ENCODE measurements at places on chromosomes 11 and 22. TPM values are rescaled to one million over a fixed set of nuclear protein-coding genes. Genes with fewer than 3 reads are reported as not detected.

ACRV1 gene
- total RNA-seq, result not detected

LUZP2 gene
- under 0.01 TPM for total RNA-seq

OTOG gene
- not detected for total RNA-seq

FBXO3 gene
- 23.5 TPM for total RNA-seq

TECTA gene
- 0.73 TPM for total RNA-seq

MMP13 gene
- total RNA-seq, result not detected

ZP1 gene
- total RNA-seq, result 0.98 TPM
